Thymus (tissue), 14 donors: ENCODE measurements at places on chromosomes 1 and 21. TPM values are rescaled to one million over a fixed set of nuclear protein-coding genes. Genes with fewer than 3 reads are reported as not detected.

DNA sequence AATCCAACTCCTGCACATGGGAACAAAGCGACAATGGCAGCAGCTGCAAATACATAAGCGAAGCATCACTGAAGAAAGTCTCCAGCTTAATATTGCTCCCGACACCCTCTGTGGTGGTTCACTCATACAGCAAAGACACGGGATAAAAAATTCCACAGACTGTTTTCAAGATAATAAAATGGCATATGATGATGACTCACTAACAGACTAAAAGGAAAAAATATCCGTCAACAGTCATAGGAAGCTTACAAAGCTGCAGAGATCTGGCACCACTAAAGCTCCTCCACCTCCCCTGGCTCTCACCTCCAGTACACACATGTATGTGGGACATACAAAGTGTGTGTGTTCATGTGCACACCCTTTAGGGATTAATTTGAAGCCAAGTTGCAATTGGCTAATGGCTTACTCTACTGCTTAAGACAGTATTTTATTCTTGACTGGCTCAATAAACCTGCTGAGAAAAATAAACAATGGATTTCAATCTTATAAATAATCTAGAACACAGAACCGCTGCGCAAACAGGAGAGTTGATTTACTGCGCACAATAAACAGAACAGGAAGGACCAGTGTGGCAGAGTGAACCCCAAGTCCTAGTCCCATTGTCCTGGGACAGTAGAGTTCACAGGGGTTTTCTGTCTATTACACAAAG, 94.4 kb downstream of the SLC45A1 start:
- DNase-seq: no peak

DNA sequence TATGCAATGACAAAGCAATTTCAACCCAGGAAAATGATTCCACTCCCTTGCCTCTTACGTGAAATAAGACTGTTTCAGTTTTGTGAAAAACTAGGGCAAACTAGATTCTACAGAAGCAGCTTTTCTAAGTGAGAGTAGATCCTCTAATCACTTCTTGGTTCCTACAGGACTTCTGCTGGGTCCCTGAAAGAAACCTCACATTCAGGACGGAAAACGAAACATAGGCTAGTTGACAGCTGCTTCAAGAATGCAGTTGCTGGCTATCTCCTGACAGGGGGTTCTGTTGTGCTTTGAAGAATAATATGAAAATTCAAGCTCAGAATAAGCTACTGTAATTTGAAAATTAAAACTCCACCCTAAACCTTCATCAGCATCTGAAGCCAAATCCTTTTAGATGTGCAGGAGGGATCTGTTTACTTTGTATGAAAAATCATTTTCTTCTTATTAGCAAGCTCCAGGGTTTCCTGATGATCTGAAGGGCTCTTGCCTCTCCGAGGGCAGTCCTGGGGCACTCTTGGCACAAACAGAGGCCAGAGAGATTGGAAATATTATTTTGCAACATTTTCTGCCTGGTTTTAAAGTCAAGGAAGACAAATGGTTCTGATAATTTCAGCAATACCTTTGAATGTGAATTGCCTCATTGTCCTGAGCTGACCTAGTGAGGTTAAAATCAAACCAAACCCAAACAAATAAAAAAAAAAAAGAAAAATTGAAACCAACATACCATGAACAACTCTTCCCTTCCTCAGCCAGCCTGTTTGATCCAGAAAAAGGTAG, 55.0 kb downstream of the NTMT2 start:
- DNase-seq: no peak

GRCh38 chr1:64000021-64000420, 203.4 kb upstream of the UBE2U start:
- no peak for DNase-seq

DNA sequence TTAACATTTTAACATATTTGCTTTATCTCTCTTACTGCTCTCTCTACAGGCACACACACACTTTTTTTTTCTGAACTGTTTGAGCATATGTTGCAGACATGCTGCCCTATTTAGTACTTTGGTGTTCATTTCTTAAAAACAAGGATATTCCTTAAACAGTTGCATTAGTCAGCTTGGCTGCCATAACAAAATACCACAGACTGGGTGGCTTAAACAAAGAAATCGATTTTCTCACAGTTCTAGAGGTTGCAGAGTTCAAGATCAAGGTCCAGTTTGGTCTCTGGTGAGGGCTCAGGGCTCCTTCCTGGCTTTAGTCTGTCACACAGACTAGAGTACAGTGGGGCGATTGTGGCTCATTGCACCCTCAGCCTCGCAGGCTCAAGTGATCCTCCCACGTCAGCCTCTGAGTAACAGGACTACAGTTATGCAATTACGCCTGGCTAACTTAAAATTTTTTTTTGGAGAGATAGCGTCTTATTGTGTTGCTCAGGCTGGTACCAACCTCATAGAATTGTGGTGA, 46.7 kb downstream of the RPRD2 start:
- no peak for DNase-seq

GRCh38 chr1:70906800-70907199, 140.8 kb downstream of the PTGER3 start:
- DNase-seq: no peak

DNA sequence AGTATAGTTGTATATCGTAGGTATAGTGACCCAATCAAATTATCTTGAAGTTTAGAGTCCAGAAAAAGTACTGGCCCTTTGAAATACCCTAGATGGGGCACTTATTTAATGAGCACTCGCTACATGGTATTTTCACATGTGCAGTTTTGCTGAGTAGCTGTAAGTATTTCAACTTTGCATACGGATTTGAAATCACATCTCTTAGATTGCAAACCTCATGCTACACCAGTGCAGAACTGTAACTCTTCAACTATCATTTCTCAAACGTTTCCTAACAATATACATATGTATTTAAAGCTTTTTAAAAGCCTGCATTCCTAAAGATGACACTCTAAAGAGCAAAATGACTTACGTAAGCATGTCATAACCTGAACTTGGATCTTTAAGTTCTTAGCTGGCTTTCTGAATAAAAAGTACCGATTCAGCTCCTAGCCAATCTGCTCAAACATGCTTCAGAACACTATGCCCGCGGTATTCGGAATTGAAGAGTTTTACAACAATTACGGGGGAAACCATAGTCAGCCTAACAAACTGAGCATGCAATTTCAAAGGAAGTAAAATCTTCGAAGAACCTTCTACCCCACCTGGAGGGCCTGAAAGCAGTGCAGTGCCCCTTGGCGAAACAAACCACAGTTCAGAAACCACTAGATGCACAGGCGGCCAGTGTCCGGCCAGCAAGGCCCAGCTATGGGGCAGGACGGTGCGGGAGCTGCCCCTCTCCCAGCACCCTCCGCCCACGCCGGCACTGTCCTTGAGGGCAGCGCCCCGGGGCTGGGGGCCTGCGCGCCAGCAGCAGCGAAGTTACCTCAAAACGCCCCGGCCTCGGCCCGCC, 863 bp downstream of the FH start:
- peak; percentile 33 for DNase-seq

GRCh38 chr1:181779343-181779742, 282.2 kb downstream of the ZNF648 start:
- DNase-seq: no peak

- DNase-seq: no peak
Measured at GRCh38 chr1:239428120-239428710, 41.8 kb downstream of the CHRM3 start.

DNA sequence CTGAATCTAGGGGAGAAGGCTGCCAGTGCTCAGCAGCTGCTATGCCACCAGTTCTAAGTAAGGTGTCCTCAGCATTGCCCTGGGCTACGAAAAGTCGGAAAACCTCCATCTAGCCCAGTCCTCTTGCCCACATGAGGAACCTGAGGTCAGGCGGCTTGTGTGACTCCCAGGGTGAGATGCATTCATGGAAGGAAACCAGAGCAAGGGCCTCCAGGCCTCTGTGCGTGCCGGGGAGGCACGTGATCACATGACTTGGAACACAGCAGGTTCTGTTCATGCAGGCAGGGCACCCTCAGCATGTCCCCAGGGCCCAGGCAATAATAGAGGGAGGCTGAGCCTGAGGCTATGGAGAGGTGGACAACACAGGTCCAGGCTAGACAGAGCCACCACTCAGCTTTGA, 312.5 kb upstream of the DUSP10 start:
- no peak for DNase-seq

DNA sequence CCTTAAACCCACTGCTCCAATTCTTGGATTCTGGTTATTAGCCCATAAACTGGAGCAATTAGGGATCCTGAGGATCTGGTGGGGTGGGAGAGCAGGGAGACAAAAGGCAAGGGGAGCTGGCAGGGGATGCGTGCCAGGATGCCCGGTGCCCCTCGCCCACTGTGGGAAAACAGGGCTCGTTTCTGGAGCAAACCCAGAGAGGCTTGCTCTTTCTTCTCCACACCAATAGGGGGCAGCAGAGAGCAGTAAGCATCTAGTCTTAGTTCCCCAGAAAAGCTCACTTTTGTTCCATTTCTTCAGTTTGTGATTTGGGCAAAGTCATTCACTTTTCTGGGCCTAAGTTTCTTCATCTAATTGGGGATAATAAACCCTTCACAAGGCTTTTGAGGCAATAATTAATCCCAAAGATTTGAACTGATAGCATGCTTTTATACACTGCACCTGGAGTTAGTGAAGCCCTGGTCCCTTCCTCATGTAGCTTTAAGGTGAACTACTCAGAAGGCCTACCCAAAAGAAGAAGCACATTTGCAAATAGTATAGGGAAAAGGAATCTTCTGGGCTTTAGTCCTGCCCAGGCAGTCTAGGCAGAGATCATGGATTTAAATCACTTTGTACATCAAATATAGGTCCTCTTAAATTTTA, 160.6 kb upstream of the USP24 start:
- DNase-seq: peak; percentile 79

DNA sequence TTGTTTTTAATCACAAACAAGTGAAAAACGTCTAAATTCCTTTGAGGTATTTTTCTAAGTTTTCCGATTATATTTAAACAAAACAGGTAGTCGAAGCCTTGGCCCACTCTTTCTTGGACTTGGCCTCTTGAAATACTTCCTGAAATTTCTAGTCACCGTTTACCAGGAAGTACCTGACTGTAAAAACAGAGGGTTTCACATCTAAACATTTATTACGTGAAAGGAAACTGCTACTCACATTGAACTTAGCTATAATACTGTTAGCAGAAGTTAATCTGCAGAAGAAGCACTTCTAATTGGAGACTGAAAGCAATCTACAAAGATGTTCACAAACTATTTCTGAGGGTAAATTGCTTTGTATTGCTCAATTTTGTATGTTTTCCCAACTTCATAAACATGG, 526.0 kb upstream of the ADGRL4 start:
- DNase-seq: peak; percentile 13

DNA sequence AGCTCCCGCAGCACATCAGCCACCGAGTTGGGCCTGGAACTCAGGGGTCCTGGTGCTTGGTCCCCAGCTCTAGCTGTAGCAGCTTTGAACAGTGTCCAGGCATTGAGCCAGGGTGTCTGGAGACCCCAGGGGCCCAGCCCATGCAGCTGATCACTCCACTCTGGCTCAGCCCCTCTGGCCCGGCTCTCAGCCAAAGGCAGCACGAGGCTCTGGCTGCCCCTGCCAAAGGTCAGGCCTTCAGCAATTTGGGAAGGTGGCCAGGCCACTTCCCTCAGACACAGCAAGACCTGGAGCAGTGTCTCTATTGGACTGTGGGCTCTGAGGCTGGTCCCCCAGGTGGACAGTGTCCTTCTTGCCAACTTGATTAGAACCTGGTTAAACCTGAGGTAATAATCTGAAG, 34.4 kb upstream of the RNF19B start:
- DNase-seq: no peak

- DNase-seq: no peak
Measured at GRCh38 chr1:243378669-243379068, 122.8 kb downstream of the SDCCAG8 start.

DNA sequence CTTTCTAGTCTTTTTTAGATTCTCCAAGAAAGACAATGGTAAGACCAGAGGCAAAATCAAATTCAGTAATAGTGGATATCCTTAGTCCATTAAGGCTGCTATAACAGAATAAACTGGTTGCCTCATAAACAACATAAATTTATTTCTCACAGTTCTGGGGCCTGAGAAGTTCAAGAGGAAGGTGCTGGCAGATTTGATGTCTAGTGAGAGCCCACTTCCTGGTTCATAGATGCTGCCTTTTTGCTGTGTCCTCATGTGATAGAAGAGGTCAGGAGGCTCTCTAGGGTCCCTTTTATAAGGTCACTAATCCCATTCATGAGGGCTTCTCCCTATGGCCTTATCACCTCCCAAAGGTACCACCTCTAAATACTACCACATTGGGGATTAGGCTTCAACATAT, 31.5 kb upstream of the BTG3 start:
- no peak for DNase-seq

DNA sequence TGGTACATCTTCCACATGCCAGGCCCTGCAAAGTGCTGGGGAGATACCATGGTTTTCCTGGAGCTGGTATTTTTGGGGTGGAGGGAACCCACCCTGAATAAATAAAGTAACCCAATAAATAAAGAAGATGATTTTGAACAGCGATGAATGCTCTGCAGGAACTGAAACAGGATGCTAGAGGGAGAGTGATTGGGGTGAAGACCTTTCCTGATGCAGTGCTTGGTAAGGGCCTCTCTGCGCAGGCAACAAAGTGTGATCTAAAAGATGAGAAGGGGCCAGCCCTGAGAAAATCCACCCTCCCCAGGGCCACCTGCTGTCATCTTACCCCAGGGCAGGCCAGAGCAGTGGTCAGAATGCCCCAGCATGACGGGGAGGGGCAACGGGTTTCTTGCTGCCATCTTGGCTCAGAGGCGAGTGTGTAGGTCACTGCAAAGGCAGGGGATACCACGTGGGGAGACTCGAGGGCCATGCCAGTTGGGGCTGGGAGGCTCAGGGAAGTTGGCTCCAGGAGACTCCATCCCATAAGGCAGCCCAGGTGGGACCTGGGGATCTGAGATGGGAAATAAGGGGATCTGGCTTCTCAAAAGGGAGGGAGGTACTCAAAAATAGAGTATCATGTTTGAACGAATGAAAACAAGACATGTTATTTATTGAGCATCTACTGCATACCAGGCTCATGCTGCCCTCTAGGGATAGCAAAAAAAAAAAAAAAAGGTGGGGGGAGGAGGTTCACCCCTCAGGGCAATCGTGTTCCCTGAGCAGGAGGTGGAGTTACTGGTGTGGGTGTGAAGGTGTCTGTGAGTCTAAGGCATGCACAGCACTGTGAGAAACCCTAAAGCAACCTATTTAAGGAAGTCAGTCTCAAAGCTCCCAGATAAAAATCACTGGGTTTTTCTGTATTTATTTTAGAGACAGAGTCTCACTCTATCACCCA, 2.8 kb downstream of the SRARP start:
- DNase-seq: no peak

DNA sequence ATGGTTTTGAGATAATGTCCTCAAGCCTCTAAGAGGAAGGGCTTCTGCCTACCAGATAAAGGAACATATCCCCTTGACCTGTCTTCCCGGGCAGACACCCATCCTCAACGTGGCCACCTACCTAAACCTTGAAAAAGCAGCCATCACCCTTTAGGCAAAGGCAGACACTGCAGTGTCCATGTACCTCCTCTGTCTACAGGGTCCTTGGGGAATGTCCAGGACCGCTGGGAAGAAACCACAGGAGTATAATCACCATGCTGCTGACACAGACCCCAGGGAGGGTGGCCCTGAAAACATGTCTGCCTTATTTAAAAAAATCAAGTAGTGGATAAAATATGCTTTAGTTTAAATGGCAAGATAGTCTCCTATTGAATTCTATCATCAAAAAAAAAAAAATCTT, 16.6 kb downstream of the BCAR3 start:
- DNase-seq: no peak

- DNase-seq: no peak
Measured at GRCh38 chr1:171261336-171261735, 13.0 kb downstream of the FMO1 start.

SPATA1 gene
- polyA plus RNA-seq: 3.7 TPM

PATJ gene
- polyA plus RNA-seq: 12.4 TPM

RIIAD1 gene
- polyA plus RNA-seq: 0.21 TPM

IGSF9 gene
- 4.1 TPM for polyA plus RNA-seq

H6PD gene
- polyA plus RNA-seq: 18.6 TPM

MAEL gene
- 0.57 TPM for polyA plus RNA-seq

PADI2 gene
- polyA plus RNA-seq: 3.6 TPM

ANGPTL3 gene
- 0.02 TPM for polyA plus RNA-seq

SUMO3 gene
- polyA plus RNA-seq: 49.6 TPM
